ENCODE measurements at places on chromosomes 7 and 10. TPM values are rescaled to one million over a fixed set of nuclear protein-coding genes. Genes with fewer than 3 reads are reported as not detected.

UTF1 gene
- total RNA-seq, result not detected

PRKAR2B gene
- not detected for total RNA-seq

DNA sequence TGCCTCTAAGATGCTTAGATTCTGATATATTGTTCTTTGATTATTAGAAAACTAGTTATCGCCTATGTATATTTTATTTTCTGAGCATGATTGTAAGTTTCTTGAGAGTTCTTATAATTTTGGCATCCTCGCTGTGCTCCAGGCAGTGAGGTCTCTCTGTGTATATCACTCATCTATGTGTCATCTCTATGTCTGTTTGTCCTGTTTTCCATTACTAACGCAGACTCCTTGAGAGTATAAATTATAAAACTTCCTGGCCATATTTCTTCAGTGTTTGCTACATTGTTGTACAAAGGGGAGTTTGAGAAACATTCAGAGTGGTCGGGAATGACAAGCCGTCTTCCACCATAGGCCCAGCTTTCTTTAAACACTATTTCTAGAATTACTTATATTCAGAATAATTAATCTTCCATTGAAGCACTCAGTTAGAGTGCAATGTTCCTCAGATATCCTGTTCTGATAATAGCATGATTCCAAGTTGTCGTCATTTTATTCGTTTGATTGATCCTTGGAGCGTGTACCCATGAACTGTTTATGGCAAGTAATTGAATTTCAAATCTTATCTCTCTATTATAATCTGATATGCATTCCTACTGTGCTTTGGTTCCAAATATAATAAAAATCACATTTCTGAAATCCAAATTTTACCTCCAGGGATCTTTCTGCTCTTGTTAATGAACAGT is 206.6 kb downstream of the BAMBI start:
- H3K4me3 ChIP-seq, result no peak overlapping the region
- peaks cover 47% of the 10 kb centered on the region for H3K4me1 ChIP-seq
- H3K27ac ChIP-seq, result no peak overlapping the region
- H3K36me3 ChIP-seq, result no peaks in the 10 kb centered on the region
- 0 out of 3 replicates have a peak, but pooled peaks cover 9% of the 10 kb centered on the region for H3K27me3 ChIP-seq

DNA sequence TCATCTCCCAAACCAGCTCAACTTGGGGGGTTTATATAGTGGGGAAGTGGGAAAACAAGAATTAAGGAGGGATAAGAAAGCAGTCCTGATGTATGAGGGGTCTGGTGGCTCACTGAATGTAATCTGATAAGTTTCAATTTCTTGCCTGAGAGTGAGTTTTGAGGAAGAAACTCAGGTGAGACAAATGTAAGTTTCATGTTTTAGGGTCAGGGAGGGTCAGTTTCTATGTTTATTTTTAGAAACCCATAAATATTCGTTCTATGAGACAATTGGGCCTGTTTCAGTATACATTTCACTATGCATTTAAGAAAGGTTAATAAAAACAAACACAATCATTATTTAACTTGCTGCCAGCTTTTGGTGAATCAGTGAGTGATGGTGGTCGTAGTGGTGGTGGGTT is 128.0 kb upstream of the MBL2 start:
- H3K27ac ChIP-seq, result no peak overlapping the region
- DNase-seq, result no peak
- H3K36me3 ChIP-seq, result no peaks in the 10 kb centered on the region
- H3K4me3 ChIP-seq, result no peak overlapping the region
- H3K4me1 ChIP-seq, result no peaks in the 10 kb centered on the region

EBF3 gene
- total RNA-seq, result not detected

ZNF467 gene
- total RNA-seq, result not detected

GRCh38 chr7:132942701-132943100 is 139.2 kb downstream of the CHCHD3 start:
- no peaks in the 10 kb centered on the region for H3K27me3 ChIP-seq
- DNase-seq, result no peak
- H3K36me3 ChIP-seq, result no peaks in the 10 kb centered on the region
- H3K27ac ChIP-seq, result no peak overlapping the region
- H3K4me3 ChIP-seq, result no peak overlapping the region

HMX3 gene
- not detected for total RNA-seq

FMC1 gene
- 59.2 TPM for total RNA-seq

DNA sequence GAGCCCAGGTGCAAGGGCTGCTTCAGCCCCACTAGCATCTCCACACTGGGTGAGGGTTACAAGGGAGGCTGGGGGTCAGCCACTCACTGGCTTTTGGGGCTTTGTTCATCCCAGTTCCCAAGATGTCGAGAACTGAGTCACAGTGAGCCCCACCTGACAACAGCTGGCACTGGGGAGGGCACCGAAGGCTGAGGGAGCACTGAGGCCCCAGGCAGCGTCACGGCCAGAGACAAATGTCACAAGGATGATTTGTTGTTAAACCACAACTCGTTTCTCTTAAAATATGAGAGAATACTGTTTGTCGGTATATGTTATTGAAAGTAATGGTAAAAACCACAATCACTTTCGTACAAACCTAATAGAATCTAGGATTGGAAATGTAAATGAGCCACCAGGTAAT is 219.9 kb downstream of the CELF2 start:
- DNase-seq, result no peak
- H3K27me3 ChIP-seq, result peaks cover 1% of the 10 kb centered on the region
- no peaks in the 10 kb centered on the region for H3K36me3 ChIP-seq
- no peak overlapping the region for H3K27ac ChIP-seq
- no peaks in the 10 kb centered on the region for H3K4me1 ChIP-seq
- no peak overlapping the region for H3K4me3 ChIP-seq

DNA sequence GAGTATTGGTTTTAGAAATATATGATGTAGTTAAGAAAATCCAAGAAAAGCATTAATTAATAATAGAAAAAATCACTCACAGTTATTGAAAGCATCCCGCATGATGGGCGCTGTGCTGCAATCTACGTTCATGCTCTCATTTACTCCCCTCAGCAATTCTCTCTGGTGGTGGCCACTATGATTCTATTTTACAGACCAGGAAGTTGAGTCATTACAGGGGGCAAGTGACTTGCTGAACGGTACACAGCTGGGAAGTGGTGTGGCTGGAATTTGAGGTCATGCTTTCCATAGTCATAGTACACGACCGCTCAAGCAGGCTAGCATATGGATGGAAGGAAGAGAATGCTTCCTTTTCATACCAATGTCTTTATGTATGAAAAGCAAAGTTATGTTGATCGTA is 117.4 kb downstream of the TES start:
- no peaks in the 10 kb centered on the region for H3K4me1 ChIP-seq
- no peak overlapping the region for H3K4me3 ChIP-seq
- H3K27me3 ChIP-seq, result no peaks in the 10 kb centered on the region

GRCh38 chr7:32140210-32140939 is 70.2 kb upstream of the PDE1C start:
- H3K4me1 ChIP-seq, result no peaks in the 10 kb centered on the region
- no peaks in the 10 kb centered on the region for H3K36me3 ChIP-seq
- H3K27ac ChIP-seq, result no peak overlapping the region
- H3K4me3 ChIP-seq, result no peak overlapping the region
- no peaks in the 10 kb centered on the region for H3K27me3 ChIP-seq
- DNase-seq, result no peak
